ENCODE measurements at places on chromosomes 7 and 10. TPM values are rescaled to one million over a fixed set of nuclear protein-coding genes. Genes with fewer than 3 reads are reported as not detected.

ELFN1 gene
- 1.7 TPM for total RNA-seq

DNA sequence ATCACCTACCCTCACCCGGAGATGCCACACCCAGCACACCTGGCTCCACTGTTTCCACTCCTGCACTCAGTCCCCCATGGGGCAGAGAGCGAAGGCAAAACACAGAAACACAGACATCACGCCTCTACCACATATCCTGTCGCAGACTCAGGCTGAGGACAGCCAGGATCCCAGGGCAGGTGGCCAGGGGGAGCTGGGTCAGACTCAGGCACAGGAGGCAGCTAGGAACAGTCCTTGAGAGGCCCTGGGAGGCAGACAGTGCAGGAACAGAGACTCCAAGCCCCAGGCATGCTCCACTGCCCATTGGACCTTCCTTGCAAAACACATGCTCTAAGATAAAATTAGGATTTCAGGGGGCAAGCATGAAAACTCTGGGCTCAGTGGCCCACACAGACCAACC, 154.4 kb upstream of the C7orf33 start:
- DNase-seq = no peak

- no peak for DNase-seq
Measured at GRCh38 chr7:118657391-118658005, 433.0 kb downstream of the ANKRD7 start.

CLEC2L gene
- total RNA-seq = not detected

DNA sequence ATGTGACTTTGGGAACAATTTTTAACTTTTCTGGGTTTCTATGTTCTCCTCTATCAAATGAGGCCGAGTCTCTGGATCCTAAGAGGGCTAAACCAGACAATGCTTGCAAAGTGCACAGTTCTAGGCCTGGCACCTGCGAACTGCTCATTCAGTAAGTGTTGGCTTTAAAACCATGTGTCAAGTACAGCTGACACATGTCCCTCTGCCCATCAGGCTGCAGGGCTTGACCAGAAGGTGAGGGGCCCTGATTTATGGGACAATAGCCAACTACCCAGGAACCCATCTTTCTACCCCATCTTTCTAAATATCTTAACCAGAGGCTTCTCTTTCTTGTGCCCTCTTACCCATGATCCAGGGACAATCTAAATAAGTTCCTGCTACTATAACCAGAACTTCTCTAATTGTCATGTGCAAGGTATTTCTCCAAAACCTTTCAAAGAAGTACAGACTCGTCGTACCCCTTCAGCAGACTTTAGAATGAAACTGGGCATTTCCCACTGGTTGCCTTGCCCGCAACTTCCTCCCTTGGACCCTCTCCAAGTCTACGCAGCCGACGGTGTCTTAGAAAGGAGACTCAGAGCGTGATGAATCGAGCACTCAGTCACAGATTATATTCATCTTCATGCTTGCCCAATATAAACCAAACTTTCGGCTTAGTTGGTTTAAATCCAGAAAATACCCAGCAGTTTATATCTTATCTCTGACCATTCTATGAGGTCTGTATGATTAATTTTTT, 69.8 kb upstream of the STEAP1B start:
- DNase-seq = no peak

GRCh38 chr7:35758421-35758820, 42.4 kb upstream of the SEPTIN7 start:
- DNase-seq = no peak

DNA sequence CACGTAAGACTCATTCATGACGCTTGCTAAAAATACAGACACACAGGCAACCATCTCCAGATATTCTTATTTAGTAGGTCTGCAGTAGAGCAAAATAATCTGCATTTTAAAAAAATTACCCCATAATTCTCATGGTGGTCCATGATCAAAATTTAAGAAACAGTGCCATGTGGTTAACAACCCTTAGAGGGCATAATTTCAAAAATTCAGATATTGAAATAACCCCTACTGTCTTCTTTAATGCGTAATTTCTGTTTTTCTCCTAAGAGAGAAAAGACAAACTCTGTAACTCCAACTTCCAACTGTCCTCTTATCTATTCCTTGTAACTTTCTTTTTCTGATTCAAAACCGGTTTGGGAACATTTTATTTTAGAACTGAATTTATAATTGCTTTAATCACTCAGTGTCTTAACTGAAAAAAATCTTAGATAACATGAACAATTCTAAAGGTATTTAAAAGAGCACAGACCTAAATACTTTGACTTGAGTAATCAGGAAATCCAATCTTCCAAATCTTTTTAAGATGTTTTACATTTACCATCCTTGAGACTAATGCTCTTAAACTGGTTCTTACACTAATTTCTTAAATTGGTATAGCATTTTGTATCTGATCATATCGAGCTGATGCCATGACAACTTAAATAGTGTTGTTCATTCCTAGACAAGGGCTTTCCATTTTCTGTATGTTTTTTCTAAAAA, 148.0 kb downstream of the GALNT11 start:
- DNase-seq = no peak

DNA sequence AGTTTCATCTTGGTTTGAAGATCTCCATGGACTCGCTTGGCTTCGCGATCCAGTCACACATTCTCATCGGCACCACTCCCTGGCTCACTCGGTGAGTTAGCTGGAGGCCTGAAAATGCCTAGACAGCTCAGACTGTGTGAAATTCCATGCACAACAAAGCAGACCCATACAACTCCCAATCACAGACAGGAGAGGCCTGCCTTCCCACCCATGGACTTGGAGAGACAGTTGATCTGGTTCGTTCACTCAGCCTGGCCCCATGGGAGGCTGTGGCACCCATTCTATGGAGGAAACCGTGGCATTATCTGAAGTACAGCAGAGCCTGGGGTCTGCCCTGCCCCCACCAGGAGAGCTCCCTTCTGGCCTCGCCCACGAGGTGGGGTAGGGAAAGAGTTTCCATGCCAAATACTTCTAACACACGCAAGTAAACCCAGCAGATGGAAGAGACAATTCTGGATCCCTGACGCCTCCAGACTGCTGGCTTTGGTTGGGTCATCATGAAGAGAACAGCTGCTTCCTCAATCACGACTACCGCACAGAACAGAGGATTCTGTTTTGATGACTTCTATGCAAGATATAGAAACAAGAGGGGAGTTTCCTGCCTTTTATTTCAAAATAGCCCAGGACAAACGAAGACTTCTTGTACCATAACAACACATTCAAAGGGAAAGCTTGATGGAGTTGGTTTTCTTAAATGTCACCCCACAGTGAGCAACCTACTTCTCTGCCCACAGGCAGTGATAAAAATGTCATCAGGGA, 15.9 kb downstream of the FAM53B start:
- DNase-seq = no peak

DNA sequence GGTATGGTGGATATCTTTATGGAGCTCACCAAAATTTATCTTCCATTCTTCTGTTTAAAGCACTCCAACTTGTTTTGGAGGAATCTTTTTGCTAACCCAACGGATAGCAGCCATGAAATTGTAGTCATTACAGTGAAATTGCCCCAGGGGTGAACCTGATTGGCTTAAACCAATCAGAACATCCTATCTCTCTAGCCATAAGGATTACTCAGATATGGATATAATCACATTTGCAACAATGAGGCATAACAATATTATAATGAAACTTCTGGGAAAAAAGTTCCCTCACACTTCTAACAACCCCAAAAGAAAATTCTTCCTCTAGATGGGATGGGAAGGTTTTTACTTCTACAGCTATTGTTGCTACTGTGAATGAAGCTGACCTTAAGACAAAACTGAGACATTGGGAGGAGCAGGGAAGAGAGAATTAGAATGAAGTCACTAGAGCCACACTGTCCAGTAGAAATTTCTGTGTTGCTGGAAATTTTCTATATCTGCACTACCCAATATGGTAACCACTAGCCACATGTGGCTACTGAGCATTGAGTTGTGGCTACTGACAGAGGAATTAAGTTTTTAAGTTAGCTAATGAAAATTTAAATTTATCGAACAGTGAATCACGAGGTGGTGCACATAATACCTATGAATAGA, 50.4 kb upstream of the ARHGAP21 start:
- DNase-seq = no peak

DNA sequence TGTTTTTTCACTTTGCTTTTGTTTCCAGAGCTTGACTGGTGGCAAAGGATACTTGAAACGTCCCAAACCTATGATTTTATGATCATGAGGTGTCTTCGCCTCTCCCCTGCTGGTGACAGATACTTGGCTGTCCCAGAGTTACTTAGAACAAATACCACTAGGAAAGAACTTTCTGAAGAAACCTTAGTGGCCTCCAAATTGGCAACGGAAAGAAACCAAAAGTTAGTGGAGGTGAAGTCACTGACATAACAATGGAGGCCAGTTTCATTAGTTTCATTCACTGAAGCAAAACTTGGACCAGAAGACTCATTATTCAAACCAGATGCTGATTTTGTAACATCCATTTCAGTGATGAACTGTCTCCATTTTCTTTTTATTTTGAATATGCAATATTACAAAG, 68.6 kb downstream of the JAZF1 start:
- no peak for DNase-seq

GRCh38 chr10:15445006-15445390, 73.9 kb upstream of the FAM171A1 start:
- no peak for DNase-seq

DNA sequence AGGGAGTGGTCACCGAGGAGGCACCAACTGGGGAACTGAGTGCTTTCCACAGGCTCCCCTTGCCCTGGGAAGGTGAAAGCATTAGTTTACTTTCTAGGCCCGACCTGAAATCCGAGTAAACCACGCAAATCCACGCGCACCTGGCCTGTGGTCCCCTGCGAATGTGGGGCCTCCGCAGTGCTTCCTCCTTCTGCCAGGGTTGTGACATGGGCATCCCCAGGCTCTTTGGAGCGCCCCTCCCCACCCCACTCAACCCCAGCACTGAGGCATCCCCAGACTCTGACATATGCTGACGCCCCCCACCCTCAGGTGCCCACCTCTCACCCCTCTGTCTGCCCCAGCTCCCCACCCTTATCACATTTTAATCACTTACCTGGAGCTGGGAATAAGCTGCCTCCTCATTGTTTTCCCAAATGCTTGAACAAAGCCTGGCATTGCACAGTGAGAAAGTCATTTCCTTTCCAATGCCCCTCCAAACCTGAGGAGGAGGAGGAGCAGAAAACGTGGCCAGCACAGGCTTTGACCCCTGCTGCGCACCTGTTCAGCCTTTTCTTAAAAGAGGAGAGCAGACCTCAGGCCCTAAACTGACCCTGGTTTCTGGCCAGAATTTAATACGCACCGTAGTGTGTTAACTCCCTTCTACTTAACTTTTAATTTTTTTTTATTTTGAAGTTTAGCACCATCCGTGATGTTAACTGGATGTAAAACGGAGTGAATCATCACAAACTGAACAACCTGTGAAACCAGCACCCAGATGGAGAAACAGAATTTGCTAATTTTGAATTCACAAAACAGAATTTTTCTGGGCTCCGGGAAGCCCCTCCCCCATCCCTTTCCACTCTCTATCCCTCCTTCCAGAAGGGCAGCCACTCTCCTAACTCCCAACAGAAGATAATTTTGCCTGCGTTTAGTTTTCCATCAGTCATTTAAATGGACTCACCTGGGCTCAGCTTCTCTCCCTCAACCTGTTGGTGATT, 129.4 kb downstream of the WDR11 start:
- DNase-seq = no peak

GRCh38 chr10:44399659-44400451, 15.0 kb upstream of the CXCL12 start:
- no peak for DNase-seq

- DNase-seq = no peak
Measured at GRCh38 chr10:123904834-123905409, 13.3 kb upstream of the CPXM2 start.

SLC26A4 gene
- 1.4 TPM for total RNA-seq

TMEM229A gene
- total RNA-seq = 0.42 TPM

GRCh38 chr10:110355922-110356627, 51.4 kb upstream of the SMNDC1 start:
- no peak for DNase-seq

GRCh38 chr7:101817471-101818286, at the start of gene CUX1:
Gene CUX1 (plus strand): TSS chr7:101817626. CDS start chr7:101817640, 14 bp downstream.
- DNase-seq = no peak

CTTNBP2 gene
- 16.6 TPM for total RNA-seq

DNA sequence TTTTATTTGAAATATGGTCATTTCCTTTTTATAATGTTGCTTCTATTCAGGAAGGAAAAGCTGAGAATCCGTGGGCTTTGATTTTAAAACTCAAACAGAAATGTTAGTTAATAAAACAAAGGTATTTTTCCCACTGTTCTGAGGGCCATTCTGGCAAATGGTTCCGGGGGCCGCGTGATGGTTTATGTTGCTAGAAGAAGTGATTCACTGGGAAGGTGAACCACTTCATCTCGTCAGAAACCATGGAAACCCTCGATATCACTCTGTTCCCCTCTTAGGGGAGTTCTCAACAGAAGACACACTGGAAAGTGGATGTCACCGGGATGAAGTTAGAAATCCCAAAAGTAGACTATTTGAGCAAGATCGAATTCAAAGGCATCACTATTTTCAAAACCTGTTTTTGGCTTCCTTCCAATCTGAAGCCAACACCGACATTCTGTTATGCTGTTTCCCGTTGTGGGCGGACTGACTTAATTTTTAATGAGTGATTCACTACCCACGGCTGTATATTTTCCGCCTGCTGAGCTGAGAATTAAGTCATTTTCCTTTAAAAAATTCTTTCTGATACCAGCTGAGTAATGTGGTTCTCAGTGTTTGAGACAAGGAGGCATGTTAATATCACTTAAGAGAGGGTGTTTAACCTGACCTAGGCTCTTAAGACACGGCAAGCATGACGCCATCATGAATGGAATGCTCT, 84.1 kb downstream of the PTPRE start:
- no peak for DNase-seq

TRIL gene
- 1.6 TPM for total RNA-seq

- DNase-seq = no peak
Measured at GRCh38 chr7:53993224-53993623, 549.0 kb upstream of the VSTM2A start.

GRCh38 chr7:139232377-139232717, 1.3 kb downstream of the UBN2 start:
- no peak for DNase-seq

TMUB1 gene
- total RNA-seq = 24.9 TPM

DNA sequence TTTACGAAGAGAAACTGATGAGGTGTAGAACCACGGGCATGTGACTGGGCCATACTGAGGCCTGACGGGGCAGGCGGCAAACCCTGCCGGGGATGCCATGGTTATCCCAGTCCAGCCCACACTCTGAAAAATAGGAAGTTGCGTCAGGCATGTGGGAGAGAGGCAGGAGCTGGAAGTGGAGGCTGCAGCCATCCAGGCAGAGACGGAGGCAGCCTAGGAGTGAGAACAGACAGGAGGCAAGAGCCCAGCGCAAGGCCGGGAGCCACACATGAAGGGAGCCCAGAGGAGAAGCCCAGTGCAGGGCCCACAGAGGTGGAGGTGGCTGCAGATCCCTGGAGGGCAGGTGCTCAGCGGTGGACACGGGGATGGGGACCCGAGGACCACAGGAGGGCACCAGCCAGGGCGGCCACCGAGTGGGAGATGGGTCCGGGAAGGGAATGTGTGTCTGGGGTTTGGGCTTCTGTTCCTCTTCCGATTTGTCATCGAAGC, 175.2 kb upstream of the PPP2R2D start:
- no peak for DNase-seq
